ENCODE measurements at places on chromosomes 2 and 18. TPM values are rescaled to one million over a fixed set of nuclear protein-coding genes. Genes with fewer than 3 reads are reported as not detected.

DNA sequence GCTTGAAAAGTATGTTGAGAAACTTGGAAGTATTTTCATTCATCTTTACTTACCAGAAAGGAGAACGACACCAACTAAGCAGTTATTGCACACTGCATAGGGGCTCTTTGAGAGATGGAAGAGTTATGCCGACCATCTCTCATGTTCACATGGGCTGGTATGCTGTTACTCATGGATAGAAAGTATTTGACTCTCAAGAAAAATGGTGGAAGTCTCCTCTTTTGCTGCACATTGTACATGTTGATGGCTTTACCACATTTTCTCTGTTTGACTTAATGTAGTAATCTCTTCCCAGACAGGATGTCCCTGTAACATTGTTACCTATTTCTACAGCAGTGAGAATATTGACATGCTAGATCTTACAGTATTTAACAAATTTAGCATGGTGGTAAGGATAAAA lies 23.2 kb downstream of the CAB39 start:
- no peak for DNase-seq

GRCh38 chr2:186984481-186984880 lies 135.5 kb upstream of the ZSWIM2 start:
- DNase-seq = no peak

- DNase-seq = no peak
Observed at GRCh38 chr2:240921995-240922244, 15.8 kb downstream of the CROCC2 start.

- DNase-seq = no peak
Observed at GRCh38 chr2:199811346-199811745, 39.6 kb downstream of the FTCDNL1 start.

Gene KCNS3
- polyA plus RNA-seq = 4.9 TPM

DNA sequence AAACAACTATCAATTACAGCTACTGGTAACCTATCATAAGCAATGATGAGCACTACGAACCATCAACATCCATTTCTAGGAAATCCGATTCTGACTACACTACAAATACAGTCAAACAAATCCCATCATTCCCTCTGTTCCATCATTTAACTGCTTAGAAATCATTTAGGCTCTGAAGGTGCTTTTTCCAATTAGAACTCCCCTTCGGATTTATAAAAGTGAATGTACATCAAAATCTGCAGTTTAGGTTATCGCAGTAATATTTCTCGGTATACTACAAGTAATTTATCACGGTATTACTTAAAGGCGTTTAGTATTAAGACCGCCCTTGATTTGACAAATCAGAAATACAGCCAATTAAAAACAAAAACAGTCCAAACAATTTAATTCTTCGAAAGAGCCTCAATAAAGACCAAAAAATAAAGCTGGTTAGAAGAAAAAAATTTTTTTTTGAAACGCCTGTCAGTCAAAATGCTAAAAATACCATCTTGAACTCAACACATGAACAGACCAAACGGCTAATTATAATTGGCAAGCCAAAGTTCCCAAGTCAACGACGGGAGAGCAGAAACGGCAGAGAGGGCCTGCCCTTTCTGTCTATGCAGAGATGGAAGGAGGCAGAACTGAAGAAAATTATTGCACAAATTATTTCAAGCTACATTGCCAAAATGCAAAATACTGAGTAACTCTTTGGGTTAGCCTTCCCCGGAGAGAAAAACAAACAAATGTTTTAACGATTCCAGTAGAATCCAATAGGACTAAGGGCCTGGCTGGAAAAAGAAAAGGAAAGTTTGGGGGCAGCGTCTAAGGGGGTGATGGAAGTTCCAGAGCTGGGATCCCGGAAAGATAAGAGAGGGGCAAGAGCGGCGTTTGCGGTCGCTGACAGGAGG lies 1.2 kb downstream of the VPS54 start:
- no peak for DNase-seq

DNA sequence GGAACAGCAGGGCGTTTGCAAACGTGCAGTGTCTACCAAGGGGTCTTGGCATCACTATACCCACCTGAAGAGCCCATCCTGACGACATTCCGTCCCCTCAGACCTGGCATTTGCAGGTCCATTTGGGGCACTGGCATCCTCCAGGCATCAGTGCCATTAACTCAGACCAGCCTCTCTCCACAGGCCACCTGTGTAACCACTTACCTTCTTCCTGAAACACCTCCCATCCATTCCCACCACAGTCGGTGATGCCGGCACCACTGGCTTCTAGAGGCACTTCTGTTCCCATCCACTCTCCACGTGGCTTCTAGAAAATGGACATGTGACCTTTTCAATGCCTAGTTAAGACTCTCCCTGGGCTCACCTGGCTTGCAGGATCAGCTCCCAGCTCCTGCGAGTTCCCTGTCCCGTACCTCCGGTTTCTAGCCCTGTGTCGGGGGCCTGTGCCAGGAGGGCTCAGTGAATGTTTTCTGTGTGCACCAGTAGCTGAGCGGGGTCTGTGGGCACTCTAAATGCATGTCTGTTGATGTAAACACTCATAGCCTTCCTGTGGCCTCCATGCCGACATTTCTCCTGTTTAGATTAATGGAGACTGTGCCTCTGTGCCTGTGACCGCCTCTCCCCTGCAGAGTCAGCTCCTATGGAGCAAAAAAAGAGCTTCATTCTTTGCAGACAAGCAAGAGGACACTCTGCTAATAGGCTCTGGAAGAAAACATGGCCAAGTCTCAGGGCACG lies 458.0 kb upstream of the HS6ST1 start:
- no peak for DNase-seq

- DNase-seq = no peak
Observed at GRCh38 chr2:173286153-173286809, 68.4 kb upstream of the CDCA7 start.

DNA sequence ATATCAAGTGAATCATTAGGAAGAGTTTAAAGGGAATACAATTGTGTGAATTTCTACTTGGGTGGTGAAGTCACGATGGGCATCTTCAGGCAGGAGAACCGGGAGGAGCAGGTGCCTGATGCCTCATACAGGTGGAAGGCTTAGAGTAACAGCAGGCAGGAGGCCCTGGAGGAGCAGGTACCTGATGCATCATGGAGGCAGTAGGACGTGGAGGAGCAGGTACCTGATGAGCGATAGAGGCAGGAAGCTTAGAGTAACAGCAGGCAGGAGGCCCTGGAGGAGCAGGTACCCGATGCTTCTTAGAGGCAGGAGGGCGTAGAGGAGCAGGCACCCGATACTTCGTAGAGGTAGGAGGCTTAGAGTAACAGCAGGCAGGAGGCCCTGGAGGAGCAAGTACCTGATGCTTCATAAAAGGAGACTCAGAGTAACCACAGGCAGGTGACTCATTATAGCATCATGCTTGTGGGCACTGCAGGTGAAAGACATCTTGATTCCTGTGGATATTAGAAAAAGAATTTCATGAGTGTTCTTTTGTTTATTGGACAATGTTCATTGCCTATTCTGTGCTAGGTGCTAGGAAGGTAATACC lies 133.9 kb downstream of the ATP9B start:
- DNase-seq = no peak

All from BJ (cell line).